Omental fat pad (tissue), 4 donors: ENCODE measurements at places on chromosomes 16 and 17. TPM values are rescaled to one million over a fixed set of nuclear protein-coding genes. Genes with fewer than 3 reads are reported as not detected.
A peak's percentile ranks its signal among the peaks of the same experiment; 100 is the strongest.

MYH1 gene
- total RNA-seq: 0.96 TPM

KRTAP9-4 gene
- total RNA-seq: not detected

NPIPA2 gene
- not detected for total RNA-seq

KCNAB3 gene
- total RNA-seq: 2.9 TPM

C16orf95 gene
- total RNA-seq: 7.1 TPM

GAST gene
- total RNA-seq: not detected

BAIAP3 gene
- 14.2 TPM for total RNA-seq

BOLA2 gene
- total RNA-seq: 12.8 TPM

KRT24 gene
- not detected for total RNA-seq

DVL2 gene
- total RNA-seq: 24.4 TPM

SEPTIN12 gene
- total RNA-seq: not detected

RND2 gene
- total RNA-seq: 0.36 TPM

CA5A gene
- not detected for total RNA-seq

CHST5 gene
- total RNA-seq: 0.09 TPM

BCAS3 gene
- total RNA-seq: 27.0 TPM

- DNase-seq: no peak
Observed at GRCh38 chr17:41656249-41657023, 32.1 kb upstream of the KRT17 start.

DNA sequence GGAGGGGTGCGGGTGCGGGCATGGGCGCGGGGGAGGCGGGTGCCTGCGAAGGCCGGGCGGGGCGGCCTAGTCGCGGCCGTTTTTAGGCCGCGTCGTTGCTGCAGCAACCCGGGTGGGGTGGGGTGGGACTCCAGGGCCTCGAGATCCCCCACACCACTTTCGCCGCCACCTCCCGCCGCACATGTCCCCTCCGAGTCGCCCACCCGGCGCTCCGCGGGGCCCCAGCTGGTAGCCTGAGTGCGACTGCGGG lies 11.3 kb downstream of the TBX2 start:
- DNase-seq: no peak

DNA sequence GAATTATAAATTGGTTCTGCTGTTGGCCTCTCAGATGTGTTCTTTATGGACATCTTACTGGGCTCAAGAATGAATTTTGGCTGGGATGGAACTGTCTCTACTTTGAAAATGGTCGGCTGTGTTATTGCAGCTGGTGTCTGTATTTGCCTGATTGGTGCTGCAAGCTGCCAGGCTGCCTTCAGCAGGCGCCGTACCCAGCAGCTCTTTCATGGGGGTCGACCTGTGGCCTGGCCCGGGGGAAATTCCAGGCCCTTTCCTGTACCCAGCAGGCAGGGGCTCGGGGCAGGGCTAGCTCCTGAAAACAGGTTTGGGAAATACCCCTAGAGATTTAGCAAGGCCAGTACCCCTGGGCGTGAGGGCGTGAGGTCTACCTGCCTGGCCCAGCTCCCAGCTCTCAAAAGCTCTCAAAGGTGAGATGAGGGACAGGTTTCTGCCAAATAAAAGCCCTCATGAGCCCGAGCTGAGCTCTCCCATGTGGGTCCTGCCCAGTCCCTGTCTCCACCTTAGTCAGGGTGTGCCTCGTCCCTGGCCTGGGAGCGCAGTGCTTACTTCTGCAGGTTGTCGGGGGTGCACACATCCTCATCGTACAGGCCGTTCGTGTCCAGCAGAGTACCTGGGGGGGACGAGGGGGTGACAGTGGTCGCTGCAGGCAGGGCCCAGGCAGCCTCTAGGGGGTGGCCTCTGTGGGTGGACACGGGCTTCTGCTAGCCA lies 52.3 kb downstream of the PRMT7 start:
- DNase-seq: no peak

DNA sequence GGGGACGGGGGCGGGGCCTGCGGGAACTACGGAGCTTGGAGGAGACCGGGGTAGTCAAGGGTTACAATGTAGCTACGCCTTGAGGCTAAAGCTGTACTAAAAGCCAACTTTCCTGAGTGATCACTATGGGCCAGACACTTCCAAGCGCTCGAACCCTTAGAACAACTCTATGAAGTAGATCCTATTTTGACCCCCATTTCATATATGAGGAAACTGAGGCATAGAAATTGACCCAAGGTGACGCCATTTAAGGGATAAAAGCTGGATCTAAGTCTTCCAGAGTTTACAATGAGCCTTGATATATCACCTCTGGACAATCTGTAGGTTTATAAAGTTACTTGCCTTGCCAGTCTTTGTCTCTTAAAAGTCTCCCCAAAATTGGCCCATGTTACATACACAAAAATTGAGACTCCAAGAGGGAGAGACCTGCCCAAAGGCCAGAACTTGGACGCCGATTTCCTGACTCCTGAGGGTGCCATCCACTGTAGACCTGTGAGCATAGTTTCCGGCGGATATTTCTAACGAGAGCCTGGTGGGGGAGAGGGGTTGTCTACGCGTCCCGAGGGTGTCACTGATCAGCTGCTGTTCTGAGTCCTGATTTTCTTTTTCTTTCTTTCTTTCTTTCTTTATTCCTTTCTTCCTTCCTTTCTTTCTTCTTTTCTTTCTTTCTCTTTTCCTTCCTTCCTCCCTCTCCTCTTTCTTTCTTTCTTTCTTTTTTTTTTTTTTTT lies 555 bp upstream of the NCBP3 start:
- no peak for DNase-seq

DNA sequence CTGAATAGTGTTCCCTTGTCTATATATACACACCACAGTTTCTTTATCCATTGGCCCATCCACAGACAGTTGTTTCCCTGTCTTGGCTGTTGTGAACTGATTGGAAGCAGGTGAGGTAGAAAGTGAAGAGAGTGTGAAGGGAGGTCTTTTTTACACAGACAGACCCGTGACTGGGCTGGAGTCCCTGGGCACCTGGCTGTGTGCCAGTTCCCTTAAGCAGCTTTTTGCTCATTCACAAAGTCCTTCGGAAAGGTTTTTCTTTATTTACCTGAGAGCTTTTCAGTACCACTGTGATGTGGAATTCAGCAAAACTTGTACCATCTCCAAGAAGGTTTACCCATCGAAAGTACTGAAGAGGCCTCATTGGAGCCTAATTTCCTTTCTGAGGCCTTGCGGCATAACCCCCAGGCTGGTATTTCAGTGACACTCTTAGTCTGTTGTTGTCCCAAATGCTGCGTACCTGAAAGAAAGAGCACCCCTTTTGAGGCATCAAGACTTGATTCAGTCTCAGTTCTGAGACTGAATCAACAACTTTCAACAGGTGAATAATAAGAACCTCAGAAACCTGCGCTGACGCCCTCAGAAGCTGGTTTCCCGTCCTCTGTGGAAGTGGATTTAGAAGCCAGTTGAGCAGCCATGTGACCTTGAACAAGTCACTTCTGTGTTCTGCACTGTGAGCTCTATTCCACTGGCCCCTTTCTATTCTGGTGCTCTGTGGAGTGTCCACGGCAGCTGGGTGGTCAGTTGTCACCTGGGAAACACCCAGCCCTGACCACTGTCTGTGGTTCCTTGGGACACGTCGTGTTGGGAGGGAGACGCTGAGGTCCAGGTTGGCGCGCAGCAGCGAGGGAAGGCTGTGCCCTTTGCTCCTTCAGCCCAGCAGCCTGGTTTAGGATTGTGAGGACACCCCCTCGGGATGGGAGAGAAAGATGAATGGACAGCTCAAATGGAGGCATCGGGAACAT lies 53.9 kb upstream of the CRISPLD2 start:
- DNase-seq: no peak

DNA sequence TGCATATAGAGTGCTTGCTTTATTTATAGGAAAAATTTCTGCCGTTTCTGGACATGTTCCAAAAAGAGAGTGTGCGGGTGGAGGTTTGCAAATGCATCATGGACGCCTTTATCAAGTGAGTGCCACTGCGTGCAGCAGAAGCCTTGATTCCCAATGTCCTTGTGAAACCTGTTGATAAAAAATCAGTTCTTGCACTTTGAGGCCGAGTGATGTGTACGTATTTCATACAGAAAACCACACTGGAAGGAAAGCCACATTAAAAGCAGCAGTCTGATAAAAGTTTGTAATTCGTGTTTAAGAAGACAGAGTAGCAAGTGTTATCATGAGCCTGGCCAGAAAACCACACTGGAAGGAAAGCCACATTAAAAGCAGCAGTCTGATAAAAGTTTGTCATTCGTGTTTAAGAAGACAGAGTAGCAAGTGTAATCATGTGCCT lies 78.0 kb downstream of the KNOP1 start:
- DNase-seq: no peak

GRCh38 chr17:20009052-20009301 lies 182 bp upstream of the SPECC1 start:
- DNase-seq: no peak

DNA sequence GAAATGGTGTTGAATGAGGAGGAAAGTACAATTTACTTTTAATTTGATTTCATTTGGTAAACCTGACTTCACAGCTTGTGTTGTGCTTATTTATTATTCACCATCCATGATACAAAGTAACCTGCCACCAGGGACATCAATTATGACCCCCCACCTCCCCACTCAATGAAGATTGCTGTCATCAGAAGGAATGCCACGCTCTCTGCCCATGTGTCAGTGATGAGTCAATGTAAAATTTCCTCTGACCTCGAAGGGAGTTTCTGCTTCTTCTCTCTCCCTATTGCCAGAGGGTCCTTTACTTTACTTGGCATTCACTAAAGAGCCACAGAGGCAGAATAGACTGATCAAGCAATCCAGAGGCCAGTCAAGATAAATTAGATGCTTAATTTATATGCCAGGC lies 759.7 kb downstream of the CDH11 start:
- no peak for DNase-seq

- DNase-seq: no peak
Observed at GRCh38 chr17:30558686-30559545, 81.7 kb downstream of the GOSR1 start.

DNA sequence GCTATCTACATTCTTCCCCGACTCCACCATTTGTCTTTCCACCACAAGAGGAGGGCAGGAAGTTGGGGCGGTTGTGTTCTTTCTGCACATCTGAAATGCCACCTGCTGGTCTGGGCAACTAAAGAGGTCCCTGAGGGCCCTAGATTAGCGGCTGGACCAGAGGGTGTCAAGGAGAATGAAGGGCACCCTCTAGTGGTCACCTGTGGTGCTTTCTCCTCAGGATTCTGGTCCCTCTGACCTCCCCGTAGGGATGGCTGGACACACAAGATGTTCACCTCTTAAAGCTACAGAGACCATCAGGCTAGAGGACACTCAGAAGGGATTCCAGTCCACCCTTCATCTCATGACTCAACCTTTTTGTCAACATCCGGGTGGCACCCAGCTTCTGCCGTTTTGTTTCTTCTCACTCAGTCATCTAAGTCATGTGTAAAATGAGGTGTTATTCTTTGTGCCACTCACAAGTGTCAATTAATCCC lies 2.9 kb upstream of the SCIMP start:
- no peak for DNase-seq

- no peak for DNase-seq
Observed at GRCh38 chr16:69440250-69440649, 15.8 kb downstream of the CYB5B start.

DNA sequence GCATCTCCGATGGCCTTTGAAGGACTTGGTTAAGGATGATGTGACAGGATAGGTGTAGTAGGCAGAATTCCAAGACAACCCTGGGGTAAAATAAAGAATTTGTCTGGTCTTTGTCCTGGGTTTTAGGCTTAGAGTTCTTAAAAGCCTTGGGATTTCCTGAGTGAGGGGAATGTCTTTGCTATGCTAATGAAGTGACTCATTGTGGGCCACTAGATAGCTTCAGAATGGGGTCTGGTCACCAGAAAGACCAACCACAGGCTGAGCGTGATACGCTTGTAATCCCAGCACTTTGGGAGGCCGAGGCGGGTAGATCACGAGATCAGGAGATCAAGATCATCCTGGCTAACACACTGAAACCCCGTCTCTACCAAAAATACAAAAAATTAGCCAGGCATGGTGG lies 182.8 kb upstream of the TOX3 start:
- no peak for DNase-seq

- DNase-seq: no peak
Observed at GRCh38 chr17:8862213-8863056, 5.0 kb downstream of the PIK3R6 start.

DNA sequence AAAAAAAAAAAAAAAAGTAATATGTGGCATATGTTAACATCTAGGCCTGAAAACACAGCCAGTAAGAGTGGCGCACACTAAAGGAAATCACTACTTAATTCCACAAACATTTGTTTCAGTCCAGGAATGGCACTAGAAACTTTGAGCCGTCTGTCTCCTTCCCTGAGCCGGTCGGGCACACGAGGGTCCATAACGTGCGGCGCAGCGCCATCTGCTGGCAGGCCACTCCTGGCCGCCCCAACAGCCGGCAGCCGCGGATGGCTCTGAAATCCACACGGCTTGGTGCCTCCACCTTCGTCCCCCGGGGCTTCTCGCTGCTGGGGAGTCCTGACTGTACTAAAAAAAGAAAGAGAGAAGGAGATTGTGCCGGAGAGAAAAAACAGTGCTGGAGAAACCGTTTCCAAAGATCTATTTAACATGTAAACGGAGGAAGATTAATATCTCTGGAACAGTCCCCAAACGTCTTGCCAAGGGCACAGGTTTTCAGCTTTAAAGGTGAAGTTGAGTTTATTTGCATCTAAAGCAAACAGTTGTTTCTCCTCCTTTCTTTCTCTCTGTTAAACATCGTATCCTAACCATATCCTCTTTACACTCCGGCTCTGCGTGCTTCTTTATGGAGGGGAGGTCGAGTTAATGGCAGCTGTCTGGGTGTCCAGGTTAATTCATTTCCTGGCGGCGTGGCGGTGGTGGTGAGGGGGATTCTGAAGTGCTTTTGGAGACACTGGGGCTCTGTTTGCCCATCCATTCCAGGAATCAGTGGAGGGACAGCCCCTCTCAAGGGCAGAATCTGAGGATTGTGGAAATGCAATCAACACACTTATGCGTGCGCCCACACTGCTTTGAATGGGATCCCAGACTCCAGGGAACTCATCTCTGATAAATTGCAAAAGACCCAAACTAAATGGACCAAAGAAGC lies 611.3 kb upstream of the SALL1 start:
- DNase-seq: peak; percentile 57

DNA sequence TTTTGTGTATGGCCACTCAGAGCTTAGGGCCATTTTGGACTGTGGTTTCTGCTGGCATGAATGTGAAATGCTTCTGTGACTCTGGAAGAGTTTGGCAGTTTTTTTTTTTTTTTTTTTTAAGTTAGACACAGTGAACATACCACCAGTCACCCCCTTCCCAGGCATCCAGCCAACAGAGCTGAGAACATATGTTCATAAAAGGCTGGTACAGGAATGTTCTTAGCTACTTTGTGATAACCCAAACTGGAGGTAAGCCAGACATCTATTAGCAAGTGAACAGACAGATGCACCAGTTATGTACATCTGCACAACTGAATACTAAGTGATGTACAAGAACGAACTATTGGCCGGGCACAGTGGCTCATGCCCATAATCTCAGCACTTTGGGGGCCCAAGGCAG lies 92.7 kb downstream of the ABCC1 start:
- DNase-seq: no peak
